ENCODE measurements at places on chromosomes 16 and 17. TPM values are rescaled to one million over a fixed set of nuclear protein-coding genes. Genes with fewer than 3 reads are reported as not detected.

The SLFN14 gene
- total RNA-seq: not detected

The ATP2A3 gene
- 125 TPM for total RNA-seq

The FLYWCH2 gene
- 24.7 TPM for total RNA-seq

The CA5A gene
- not detected for total RNA-seq

The GLTPD2 gene
- total RNA-seq: not detected

The EDC4 gene
- 151 TPM for total RNA-seq

The CTRB1 gene
- total RNA-seq: not detected

The HBQ1 gene
- not detected for total RNA-seq

The ZSCAN10 gene
- total RNA-seq: not detected

The RNF222 gene
- total RNA-seq: not detected

The MPP2 gene
- 0.47 TPM for total RNA-seq

The ALDH3A1 gene
- total RNA-seq: not detected

The ATP1B2 gene
- not detected for total RNA-seq

The YWHAE gene
- 407 TPM for total RNA-seq

The KRTAP2-2 gene
- not detected for total RNA-seq

The SMURF2 gene
- 18.0 TPM for total RNA-seq

The GAN gene
- 15.8 TPM for total RNA-seq

The MFAP4 gene
- total RNA-seq: not detected

The FZD2 gene
- not detected for total RNA-seq

The FBXW10B gene
- 2.0 TPM for total RNA-seq

The BICDL2 gene
- total RNA-seq: 0.50 TPM

The EPX gene
- total RNA-seq: not detected

The PLEKHH3 gene
- total RNA-seq: not detected

The OVCA2 gene
- 35.5 TPM for total RNA-seq

The CCL18 gene
- total RNA-seq: not detected

The FOXN1 gene
- not detected for total RNA-seq

The HOXB6 gene
- 2.2 TPM for total RNA-seq

The SOX15 gene
- total RNA-seq: not detected

The DPEP2 gene
- 2.2 TPM for total RNA-seq

The RHBDL3 gene
- 0.40 TPM for total RNA-seq

The MYL4 gene
- 1.1 TPM for total RNA-seq

The NPTX1 gene
- total RNA-seq: 0.92 TPM

The TBC1D28 gene
- not detected for total RNA-seq

The KRT31 gene
- not detected for total RNA-seq

The HOXB4 gene
- 8.2 TPM for total RNA-seq

The TPSG1 gene
- total RNA-seq: 1.3 TPM

The CCL4 gene
- 379 TPM for total RNA-seq

The ARHGAP27 gene
- total RNA-seq: 102 TPM

The DRC3 gene
- total RNA-seq: 0.47 TPM

The DUS1L gene
- 125 TPM for total RNA-seq

The TM4SF5 gene
- total RNA-seq: not detected

The SLC35G6 gene
- not detected for total RNA-seq

The CES4A gene
- 6.5 TPM for total RNA-seq

The PSMC3IP gene
- 20.7 TPM for total RNA-seq

The SKAP1 gene
- 44.9 TPM for total RNA-seq
